ENCODE measurements at places on chromosomes 3 and 15.

DNA sequence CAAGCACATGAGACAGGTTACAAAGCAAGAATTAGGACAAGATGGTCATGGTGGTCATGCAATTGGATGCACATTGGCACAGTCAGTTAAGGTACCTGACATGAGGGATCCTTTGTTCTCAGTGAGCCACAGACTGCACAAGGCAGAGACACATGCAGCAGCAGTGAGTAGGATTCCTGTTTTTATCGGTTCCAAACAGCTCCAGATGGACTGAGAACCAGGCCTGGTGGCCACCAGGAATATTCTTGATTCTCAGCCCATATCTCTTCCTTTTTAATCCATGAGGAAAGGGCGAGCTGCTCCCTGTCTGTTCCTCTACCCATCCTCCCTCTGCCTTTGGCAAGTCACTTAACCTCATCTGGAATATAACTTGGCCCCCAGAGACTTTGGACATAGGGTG lies 410.8 kb downstream of the GAP43 start:
- DNase-seq: no peak

GRCh38 chr15:95864467-95864886 lies 466.0 kb upstream of the NR2F2 start:
- no peak for DNase-seq

GRCh38 chr15:99578809-99579208 lies 13.0 kb downstream of the MEF2A start:
- DNase-seq: no peak

DNA sequence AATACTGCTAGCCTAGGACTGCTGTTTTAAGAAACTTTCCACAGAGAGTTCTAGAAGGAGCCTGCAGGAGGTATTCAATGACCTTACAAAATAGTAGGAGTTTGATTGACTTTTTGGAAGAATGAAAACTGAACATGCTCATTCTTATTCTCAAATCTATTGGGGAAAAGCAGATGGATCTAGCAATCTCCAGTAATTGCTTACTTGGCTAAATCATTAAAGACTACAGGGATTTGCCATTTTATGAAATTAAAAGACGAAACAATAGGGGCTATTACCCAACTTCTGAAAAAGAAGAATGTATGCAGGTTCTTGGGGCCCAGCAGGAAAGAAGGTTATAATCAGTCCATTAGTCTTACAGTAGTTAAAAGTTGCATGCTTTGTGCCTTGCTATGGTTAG lies 29.9 kb upstream of the PEX5L start:
- DNase-seq: no peak

DNA sequence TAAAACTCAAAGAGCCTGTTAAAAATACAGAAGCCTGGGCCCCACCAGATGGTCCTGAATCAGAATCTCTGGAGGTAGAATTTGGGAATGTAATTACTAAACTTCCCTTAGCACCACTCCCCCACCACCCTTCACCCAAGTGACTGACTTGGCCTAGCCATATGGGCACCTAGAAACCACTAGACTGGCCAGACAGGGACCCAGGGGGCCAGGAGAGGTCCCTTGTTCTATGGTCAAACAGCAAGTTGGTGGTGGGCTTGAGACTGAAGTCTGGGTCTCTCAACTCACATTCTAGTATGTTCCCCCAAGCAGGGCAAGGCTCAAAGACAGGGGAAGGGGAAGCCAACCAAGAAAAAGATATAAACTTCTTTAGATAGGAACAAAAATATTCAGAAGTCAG lies 301.5 kb upstream of the TLE3 start:
- no peak for DNase-seq

Data from HCEC 1CT (cell line).